ENCODE measurements at places on chromosomes 4 and X. TPM values are rescaled to one million over a fixed set of nuclear protein-coding genes. Genes with fewer than 3 reads are reported as not detected.

The COL25A1 gene
- not detected for total RNA-seq

The GPRASP1 gene
- not detected for total RNA-seq

The TNMD gene
- total RNA-seq = not detected

The KIT gene
- not detected for total RNA-seq

- DNase-seq = peak; percentile 19
Observed at GRCh38 chr4:183335369-183335940, 13.2 kb upstream of the CLDN24 start.

GRCh38 chr4:1618438-1618837 lies 65.7 kb downstream of the FAM53A start:
- no peak for DNase-seq

DNA sequence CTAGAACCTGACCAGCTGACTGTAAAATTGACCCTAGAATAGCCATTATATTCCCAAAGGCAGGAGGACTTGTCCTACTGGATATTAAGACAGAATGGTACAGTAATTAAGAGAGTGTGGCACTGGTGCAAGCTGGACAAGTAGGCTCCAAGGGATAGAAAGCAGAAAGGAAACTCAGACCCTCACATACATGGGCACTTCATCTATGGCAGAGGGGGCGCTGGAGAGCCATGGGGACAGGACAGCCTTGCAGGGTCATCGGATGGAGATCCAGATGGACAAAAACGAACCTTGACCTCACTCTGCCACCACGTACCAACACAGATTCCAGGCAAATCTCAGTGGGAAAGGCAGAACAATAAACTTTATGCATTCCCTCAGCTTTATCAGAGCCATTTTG lies 40.6 kb downstream of the GAB3 start:
- DNase-seq = no peak

DNA sequence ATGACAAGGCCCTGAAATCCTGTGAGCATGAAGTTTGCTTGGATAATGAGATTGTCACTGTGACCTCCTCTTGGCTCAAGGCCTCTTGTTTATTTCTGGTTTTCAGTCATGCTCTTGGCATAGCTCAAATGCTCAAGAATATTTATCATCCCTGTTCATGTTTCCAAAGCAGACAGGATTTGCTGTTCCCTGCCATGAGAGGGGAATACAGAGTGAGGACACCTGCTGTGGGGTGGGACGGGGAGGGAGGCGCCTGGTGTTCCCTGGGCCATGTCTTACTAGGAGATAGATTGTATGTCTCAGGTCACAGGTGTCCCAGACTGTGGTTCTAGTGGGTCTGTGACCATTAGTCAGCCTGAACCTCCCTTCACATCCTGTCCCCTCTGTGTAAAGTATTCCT lies 34.9 kb upstream of the SH3RF1 start:
- DNase-seq = no peak

DNA sequence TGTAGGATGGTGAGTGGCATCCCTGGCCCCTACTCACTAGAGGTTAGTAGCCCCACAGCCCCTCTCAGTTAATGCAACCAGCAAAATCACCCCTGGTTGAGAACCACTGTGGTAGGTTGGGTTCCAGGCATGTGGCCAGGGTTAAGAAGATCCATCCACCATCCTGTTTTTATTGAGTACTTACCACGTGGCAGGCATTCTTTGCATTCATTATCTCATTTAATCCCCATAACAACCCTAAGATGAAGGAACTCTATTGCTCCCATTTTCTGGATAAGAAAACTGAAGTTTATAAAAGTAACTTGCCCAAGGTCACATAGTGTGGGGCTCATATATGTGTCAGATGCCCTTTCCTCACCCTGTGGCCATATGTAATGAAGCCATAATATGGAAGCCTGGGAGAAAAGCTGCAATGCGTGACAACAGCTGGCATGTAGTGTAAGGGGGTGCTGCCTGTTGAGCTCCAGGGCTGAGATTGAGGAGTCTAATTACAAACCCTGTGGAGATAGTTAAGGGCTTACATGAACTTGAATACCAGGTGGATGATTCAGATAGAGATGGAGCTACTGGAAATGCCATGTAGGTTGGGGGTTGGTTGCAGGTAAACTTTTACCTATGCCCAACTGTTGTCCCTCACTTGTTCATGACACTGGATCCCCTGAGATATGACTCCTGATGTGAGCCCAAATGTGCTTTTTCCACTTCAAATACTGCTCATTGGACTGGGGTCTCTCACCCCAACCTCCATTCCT lies 100.2 kb upstream of the PGRMC2 start:
- DNase-seq = peak; percentile 81

GRCh38 chrX:71809886-71810285 lies 46.7 kb downstream of the CXorf49B start:
- DNase-seq = peak; percentile 63

DNA sequence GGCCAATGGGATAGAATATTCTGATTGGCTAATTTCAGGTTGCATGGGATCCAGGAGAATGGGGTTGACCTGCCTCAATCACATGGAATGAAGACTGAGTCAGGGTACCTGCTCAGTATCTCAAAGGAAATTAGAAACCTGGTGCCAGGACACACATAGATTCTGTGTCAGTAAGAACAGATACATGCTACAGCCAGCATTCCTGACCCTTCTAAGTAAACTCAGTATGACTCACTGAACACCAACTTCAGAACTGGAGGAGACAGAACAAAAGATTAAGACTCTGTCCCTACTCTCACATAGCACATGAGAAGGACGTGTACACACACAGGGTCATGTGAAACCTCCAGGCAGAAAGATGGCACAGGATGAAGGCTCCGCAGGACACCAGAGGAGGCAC lies 54.5 kb downstream of the FAM184B start:
- DNase-seq = no peak

DNA sequence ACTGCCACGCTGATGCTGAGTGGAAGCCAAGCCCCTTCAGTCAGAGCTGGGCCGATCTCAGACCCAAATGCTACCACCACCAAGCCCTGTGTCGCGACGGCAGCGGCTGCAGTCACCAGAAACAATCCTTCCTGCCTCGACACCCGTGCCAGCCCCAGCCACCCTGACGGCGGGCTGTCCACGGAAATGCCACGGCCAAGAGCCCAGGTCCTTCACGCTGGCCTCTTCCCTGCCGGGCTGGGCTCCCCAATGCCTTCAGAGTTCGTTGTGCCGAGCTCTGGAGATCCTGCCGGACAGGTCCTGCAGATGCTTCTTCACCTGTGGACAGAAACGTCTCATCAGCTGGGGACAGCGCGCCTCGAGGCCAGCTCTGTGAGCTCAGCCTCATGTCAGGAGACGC lies 19.5 kb downstream of the LRPAP1 start:
- DNase-seq = no peak

GRCh38 chr4:10078481-10079233 lies 37.9 kb downstream of the WDR1 start:
- DNase-seq = no peak

- DNase-seq = no peak
Observed at GRCh38 chr4:958696-959337, 14.6 kb downstream of the DGKQ start.

GRCh38 chr4:176981551-176981950 lies 188.8 kb upstream of the VEGFC start:
- DNase-seq = no peak

- DNase-seq = no peak
Observed at GRCh38 chr4:114857831-114858230, 255.6 kb downstream of the NDST4 start.

GRCh38 chr4:74934016-74934831 lies 1.3 kb downstream of the PARM1 start:
- peak; percentile 3 for DNase-seq

GRCh38 chr4:16029886-16030285 lies 53.9 kb downstream of the PROM1 start:
- no peak for DNase-seq

DNA sequence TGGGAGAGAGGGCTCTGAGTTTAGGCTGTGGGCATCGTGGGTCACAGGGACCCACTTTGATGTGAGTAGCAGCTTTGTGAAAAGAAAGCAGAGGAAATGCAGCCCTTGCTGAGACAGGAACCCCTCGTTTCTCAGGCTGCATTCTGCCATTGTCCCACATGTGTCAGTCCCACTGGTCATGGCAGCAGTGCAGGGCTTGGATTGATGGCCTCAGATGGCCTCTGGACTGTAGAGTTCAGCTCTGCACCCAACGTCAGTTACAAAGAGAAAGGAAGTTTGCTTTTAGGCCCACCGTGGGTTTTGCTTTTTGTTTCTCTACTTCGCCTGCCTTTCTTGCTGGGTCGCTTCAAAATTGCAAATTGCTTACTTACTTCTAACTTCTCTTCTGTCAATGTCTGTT lies 248.3 kb upstream of the KLF3 start:
- DNase-seq = no peak

GRCh38 chr4:169682372-169683047 lies 62.1 kb downstream of the CLCN3 start:
- DNase-seq = no peak
